HuH-7.5 (cell line): ENCODE measurements at places on chromosomes 5 and 9.

- DNase-seq, result no peak
Measured at GRCh38 chr9:72648324-72649126, 127.1 kb downstream of the TMC1 start.

GRCh38 chr5:133661389-133661788 lies 49.0 kb upstream of the FSTL4 start:
- no peak for DNase-seq

GRCh38 chr5:10902145-10902544 lies 141.1 kb upstream of the DAP start:
- DNase-seq, result no peak

- DNase-seq, result no peak
Measured at GRCh38 chr5:54671681-54672080, 154.1 kb downstream of the SNX18 start.

- DNase-seq, result no peak
Measured at GRCh38 chr5:65062469-65063083, 293.8 kb downstream of the CWC27 start.

- DNase-seq, result no peak
Measured at GRCh38 chr5:179212870-179213269, 132.4 kb downstream of the ADAMTS2 start.

DNA sequence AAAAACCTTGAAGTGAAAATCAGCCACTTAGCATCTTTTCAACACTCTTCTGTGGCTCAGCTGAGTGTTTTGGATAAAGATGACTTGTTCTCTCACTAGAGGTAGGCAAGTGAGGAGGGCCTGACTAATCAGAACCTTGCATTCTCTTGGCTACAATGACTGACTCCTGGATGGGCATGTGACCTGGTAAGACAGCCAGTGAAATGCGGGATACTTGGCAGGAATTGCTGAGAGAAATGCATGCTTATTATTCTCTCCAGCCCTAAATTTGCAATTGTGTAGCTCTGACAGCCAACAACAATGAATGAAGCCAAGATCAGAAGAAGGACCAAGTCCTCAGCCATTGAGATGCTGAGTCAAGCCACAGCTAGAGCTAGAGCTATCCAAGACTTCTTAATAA lies 490.5 kb upstream of the ZNF608 start:
- DNase-seq, result no peak
